ENCODE measurements at places on chromosomes 13 and 19.

DNA sequence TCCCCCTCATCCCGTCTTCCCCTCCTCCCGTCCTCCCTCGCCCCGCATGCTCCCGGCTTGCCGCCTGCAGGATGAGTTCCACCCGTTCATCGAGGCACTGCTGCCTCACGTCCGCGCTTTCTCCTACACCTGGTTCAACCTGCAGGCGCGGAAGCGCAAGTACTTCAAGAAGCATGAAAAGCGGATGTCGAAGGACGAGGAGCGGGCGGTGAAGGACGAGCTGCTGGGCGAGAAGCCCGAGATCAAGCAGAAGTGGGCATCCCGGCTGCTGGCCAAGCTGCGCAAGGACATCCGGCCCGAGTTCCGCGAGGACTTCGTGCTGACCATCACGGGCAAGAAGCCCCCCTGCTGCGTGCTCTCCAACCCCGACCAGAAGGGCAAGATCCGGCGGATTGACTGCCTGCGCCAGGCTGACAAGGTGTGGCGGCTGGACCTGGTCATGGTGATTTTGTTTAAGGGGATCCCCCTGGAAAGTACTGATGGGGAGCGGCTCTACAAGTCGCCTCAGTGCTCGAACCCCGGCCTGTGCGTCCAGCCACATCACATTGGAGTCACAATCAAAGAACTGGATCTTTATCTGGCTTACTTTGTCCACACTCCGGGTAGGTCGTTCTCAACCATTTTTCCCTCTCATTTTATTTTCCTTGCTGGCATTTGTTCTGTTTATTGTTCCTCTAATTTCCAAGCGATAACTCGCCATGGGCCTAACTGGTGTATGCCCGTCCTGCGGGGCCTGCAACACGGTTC is 29.8 kb downstream of the NFIX start:
- no peak for DNase-seq

DNA sequence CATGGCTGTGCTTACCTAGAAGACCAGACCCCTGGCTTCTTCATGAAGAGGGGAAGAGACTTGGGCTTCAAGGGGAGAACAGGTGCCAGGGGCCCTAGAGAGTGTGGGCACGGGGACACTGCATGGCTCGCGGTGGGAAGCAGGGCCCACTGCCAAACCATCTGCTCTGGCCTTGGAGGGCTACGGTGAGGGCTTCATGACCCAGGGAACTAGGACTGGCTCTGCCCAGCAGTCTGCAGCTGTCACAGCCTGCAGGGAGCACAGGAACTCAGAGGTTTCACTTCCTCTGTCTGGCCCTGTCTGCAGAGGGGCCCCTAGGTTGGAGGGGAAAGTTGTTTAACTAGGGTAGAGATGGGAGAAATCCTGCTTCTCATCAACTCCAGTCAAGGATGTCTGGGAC is 4.3 kb downstream of the ERCC1 start:
- no peak for DNase-seq

GRCh38 chr13:54709546-54709945 is 1680.9 kb downstream of the OLFM4 start:
- DNase-seq = no peak

- peak; percentile 53 for DNase-seq
Observed at GRCh38 chr19:49567861-49568441, 12.4 kb downstream of the NOSIP start.

GRCh38 chr19:5789886-5790558 is 941 bp downstream of the DUS3L start:
- DNase-seq = no peak

DNA sequence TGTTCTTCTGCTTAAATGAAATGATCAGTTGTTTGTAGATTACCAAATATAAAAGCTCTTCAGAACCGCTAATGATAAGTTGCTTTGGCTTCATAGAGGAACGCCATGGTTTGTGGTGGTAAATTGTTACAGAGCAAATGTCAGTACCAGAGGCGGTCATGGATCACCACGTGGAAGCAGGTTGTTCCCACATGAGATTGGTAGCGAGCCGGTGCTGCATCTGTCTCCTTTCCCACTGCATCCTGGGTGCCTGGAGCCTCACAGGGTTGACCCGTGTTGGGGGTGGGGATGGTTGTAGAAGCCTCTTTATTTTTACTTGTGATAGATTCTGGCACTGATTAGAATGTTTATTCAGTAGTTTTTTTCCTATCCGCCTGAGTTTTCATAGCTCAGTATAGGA is 14.7 kb downstream of the GARRE1 start:
- no peak for DNase-seq

- no peak for DNase-seq
Observed at GRCh38 chr13:40236566-40237168, 429.8 kb downstream of the FOXO1 start.

DNA sequence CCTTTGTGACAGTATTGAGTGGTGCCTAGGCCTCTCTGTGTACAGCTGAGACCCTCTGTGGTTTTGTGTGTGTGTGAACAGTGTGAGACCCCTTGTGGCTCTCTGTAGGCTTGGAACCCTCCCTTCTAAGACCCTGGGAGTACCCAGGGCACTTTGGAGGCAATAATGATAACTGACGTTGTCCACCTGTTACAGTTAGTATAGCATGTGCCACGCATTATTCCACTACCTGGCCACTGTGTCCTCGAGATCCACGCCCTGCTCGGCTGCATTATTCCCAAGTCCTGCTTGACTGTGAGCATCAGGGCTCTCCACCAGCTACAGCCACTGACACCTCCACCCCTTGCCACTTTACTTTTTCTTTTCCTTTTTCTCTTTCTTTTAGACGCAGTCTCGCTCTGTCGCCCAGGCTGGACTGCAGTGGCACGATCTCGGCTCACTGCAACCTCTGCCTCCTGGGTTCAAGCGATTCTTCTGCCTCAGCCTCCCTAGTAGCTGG is 2.0 kb downstream of the GRAMD1A start:
- DNase-seq = no peak

GRCh38 chr13:71028884-71029283 is 838.1 kb downstream of the DACH1 start:
- no peak for DNase-seq

DNA sequence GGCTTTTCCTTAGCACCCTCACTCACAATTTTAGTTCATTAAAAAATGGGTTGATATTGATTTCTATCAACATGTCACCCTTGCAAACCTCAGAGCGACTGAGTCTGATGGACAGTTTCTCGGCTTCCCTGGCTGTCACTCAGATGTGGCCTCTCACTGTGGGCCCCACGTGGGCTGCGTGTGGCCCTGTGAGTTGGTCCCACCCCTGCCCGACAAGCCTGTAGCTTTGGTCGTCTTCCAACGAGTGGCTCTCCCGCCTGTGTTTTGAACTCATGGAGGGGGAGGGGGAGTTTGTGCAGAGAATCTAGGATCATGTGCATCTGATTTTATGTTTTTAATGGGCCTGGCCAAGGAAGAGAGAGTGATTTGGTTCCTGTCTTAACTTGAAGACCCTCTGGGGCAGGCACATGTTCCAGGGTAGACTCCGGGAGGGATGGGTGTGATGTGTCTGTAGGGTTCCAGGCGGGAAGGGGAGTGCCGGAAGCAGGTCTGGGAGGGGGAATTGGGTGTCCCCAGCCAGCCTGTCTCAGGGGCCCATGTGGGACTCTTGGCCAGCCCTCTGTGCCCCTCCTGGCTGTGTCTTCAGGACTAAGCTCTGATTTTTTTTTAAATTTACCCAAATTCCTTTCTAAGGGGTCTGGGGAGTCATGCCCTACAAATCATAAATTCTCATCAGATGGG is 18.9 kb downstream of the ATP11A start:
- DNase-seq = no peak

GRCh38 chr13:43244481-43244880 is 221.1 kb downstream of the DNAJC15 start:
- no peak for DNase-seq

DNA sequence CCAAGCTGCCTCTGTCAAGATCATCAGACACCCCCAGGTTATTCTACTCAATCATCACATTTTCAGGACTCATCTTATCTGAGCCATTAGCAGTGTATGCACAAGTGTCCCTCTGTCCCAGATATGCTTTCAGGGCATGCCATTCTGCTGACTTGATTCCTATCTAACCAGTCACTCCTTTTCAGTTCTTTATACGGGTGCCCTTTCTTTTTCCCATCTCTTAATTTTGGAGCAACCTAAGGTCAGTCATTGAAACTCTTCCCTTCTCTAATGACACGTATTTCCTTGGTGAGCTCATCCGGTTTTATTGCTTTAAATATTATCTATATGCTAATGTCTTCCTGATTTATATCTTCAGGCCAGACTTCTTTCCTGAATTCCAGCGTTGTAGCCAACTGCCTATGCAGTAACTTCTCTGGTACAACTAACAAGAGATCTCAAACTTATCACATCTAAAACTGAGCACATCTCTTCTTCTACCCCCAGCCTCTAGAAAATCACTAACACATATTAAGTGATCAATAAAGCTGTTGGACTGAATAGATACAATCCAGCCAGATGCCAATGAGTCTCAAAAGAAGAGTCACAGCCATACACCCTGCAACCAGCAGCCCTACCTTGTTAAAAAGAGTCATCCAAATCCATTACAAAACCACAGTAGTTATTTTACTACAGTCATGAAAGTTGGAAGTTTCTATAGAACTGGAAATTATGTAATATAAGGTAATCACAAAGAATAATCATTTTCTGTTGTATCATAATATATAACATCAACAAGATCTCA is 58.8 kb downstream of the DCLK1 start:
- DNase-seq = no peak

- DNase-seq = peak; percentile 61
Observed at GRCh38 chr19:45164577-45165335, 4.0 kb upstream of the NKPD1 start.

DNA sequence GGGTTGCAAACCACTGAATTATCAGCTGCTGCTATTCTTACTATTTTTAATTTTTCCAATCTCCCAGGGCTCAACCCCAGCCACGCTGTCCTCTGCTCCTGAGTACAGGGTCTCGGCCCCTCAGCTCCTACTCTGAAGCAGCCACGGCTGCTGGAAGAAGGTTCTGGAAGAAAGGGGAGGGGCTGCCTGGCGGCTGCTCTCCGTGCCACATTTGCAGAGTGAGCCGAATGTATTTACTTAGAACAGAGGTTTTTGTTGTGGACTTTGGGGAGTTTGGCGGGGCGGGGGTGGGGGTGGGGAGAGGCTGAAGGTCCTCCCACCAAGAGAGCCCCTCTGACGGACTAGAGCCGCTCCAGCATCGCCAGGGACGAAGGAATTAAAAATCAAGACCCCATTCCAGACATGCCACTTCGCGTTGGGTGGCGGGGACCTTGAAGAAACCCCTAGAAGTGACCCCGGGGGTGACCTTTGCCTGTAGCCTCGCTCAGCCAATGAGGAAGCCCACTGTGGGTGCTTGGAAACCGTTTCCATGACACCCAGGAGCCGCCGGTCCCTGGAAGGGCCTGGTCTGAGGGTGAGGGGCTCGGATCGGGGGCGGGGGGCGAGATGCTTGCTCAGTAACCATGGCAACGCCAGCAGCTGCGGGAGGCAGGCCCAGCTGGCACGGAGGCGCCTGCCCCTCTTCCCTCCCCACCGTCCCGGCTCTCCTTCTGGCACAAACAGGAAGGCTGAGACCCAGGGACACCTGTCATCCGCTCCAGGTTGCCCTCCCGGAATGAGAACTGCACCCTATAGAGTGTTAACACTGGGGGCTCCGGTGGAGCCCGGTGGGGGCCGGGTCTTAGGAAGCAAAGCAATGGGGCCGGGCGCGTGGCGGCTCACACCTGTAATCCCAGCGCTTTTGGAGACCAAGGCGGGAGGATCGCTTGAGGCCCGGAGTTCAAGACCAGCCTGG is 54.2 kb upstream of the PTPRS start:
- DNase-seq = no peak

DNA sequence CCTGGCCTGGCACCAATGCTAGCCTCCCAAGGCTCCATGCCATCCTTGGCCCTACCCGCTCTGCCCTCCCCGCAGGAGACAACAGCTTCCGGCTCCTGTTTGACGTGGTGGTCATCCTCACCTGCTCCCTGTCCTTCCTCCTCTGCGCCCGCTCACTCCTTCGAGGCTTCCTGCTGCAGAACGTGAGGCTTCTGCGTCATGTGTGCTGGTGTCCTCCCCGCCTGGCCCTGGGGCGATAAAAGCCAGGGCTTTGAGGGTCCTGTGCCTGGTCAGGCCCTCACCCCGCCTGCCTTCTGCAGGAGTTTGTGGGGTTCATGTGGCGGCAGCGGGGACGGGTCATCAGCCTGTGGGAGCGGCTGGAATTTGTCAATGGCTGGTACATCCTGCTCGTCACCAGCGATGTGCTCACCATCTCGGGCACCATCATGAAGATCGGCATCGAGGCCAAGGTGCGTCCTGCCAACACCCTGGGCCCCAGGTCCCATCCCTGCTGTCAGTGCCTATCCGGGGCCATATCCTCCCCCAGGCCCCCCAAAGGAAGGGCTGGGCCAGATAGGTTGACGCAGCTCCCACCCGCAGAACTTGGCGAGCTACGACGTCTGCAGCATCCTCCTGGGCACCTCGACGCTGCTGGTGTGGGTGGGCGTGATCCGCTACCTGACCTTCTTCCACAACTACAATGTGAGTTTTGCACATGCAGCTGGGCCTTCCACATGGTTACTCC is 6.3 kb downstream of the MCOLN1 start:
- no peak for DNase-seq

GRCh38 chr13:112333756-112334543 is 42.2 kb upstream of the SPACA7 start:
- DNase-seq = no peak

DNA sequence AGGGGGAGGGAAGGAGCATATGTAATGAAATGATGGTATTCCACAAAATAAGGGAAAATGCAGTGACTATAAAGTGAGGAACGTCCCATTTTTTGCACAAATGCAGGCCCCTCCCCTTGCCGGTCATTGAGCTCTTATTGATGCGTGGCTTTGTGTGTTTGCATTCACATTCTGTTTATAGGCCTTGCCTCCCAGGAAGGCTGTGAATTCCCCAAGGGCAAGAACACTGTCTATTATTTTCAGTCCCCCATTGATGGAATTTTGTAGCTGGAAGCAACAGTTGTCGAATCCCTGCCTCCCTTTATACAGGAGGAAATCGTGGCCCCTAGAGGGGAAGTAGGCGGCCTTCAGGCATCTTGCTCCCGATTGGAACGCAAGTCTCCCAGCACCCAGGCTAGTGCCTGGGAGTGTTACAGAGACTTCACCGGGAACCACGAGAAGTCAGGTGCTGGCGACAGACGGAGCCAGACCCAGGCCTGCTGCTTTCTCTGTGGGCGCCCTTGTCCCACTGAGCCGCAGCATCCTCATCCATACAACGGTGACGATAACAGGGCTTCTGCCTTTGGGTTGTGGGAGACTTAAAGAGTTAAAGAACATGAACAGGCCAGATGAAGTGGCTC is 6.9 kb downstream of the SBSN start:
- no peak for DNase-seq

DNA sequence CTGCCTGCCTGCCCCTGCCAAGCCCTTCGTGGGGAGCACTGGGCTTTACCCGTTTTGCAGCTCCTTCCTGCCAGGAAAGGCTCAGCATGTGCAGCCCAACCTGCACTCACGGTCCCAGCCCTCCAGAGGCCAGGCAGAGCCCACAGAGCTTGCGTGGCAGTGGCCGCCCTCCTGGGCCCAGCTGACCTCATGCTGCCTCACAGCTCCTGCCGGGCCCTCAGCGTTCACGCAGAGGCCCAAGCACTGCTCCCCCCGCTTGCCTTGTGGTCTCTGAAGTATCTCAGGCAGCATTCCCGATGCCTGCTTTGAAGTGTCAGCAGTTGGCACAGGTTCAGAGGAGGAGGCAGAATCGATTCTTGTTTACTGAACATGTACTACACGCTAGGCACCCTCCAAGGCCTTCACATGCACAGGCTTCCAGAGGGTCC is 32.5 kb downstream of the CAPN12 start:
- DNase-seq = no peak
